ENCODE measurements at places on chromosomes 12 and 14. TPM values are rescaled to one million over a fixed set of nuclear protein-coding genes. Genes with fewer than 3 reads are reported as not detected.

The PZP gene
- 0.20 TPM for total RNA-seq

The TTC7B gene
- total RNA-seq, result 15.9 TPM

The PCED1B gene
- total RNA-seq, result 0.49 TPM

The MIP gene
- not detected for total RNA-seq

The LRTM2 gene
- total RNA-seq, result 0.20 TPM

The VEZT gene
- total RNA-seq, result 108 TPM

The LMNTD1 gene
- 1.2 TPM for total RNA-seq

The CLEC4D gene
- total RNA-seq, result 0.99 TPM

The PPP4R4 gene
- 2.4 TPM for total RNA-seq

The GPRC5D gene
- 10.1 TPM for total RNA-seq

The ERBB3 gene
- total RNA-seq, result 69.5 TPM

The FITM1 gene
- 13.0 TPM for total RNA-seq

The RPAP3 gene
- total RNA-seq, result 16.2 TPM

The RND1 gene
- 1.1 TPM for total RNA-seq

The RBP5 gene
- total RNA-seq, result 1.4 TPM

The GPR84 gene
- 0.79 TPM for total RNA-seq

The GIT2 gene
- total RNA-seq, result 30.4 TPM

The SPPL3 gene
- total RNA-seq, result 28.5 TPM

The KRT72 gene
- 12.0 TPM for total RNA-seq

The FAM186B gene
- 0.59 TPM for total RNA-seq

The PROX2 gene
- total RNA-seq, result not detected

The RIPK3 gene
- 5.6 TPM for total RNA-seq

The FGF23 gene
- total RNA-seq, result not detected

The SLC38A4 gene
- 2.7 TPM for total RNA-seq

The SMIM41 gene
- not detected for total RNA-seq
